ENCODE measurements at places on chromosomes 7 and 10.

- no peak for DNase-seq
Measured at GRCh38 chr10:99667108-99667751, 7.9 kb downstream of the ENTPD7 start.

GRCh38 chr10:105594296-105594695 lies 953.2 kb downstream of the SORCS3 start:
- no peak for DNase-seq

DNA sequence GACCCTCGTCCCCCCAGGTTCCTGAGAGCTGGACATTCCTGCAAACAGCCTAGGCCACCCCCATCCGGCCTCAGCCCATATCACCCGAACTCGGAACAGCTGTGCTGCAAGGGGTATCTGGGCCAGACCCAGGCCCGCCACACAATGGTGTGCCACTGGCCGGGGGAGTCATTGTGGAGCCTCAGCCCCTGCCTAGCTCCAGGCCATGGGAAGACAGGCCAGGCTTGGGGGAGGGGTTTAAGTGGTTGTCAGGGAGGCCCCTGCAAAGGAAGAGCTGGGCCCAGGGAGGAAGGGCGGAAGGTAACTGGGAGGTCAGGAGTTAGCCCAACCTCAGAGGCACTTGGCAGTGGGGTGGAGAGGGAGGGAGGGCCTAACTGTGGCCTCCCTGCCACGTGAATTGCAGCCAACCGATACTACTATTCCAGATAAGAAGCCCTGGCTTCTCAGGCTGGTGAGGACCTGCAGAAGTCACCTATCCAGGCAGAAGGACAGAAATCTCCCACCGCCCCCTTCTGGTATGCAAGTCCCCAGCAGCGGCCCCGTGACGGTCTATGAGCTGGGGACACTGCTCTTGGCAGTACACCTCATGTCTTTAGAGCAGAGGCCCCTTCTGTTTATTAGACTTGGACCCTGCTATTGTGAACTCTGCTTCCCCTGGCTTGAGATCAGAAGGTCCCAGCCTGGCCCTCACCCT lies 26.8 kb downstream of the VSIR start:
- no peak for DNase-seq

DNA sequence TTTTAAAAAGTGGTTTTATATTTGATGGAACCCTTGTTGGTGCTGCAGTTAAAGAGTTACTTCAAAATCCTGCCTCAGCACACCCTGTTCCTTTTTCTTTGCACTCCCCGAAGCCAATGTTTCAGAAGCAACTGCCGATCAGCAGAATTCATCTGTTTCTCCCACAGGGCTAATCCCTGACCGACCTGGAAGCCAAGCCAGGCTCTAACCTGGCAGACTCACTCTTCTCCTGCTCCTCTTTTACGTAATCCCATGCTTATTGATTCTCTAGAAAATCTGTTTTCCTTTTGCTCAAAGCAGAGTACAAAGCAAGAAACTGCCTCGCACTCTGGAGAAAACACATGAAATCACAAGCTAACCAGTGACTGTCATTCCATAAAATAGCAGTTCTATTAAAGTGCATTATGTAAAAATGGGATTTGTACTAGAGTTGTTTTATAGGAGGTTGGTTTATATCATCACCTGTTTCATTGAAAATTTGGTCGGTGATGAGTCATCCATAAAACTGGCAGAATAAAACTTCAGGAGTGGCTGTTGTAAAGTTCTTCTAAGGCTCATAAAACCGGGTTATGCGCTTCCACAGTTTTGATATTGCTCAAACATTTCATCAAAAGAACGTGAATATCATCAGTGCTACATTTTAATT lies 99.9 kb downstream of the CNTNAP2 start:
- no peak for DNase-seq

DNA sequence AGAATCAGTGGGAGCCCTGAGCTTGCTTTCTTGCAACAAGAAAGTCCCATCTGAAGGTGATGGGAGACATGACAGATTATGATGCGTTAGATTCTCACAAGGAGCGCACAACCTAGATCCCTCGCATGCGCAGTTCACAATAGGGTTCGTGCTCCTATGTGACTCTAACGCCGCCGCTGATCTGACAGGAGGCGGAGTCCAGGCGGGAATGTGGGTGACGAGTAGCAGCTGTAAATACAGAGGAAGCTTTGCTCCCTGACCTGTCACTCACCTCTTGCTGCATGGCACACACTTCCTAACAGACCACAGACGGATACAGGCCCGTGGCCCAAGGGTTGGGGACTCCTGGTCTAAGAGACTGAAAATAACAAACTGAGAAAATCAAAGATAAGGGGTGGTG lies 1163.4 kb upstream of the AUTS2 start:
- no peak for DNase-seq

Data from suprapubic skin (tissue), 4 donors.